ENCODE measurements at places on chromosomes 2 and 18. TPM values are rescaled to one million over a fixed set of nuclear protein-coding genes. Genes with fewer than 3 reads are reported as not detected.

Gene MC2R
- total RNA-seq, result not detected

Gene CCDC121
- total RNA-seq, result 1.2 TPM

Gene ABCG8
- not detected for total RNA-seq

Gene STAT4
- 84.4 TPM for total RNA-seq

Gene ORC2
- 52.6 TPM for total RNA-seq

Gene SCYGR4
- total RNA-seq, result not detected

Gene GPR39
- not detected for total RNA-seq

Gene EPB41L5
- total RNA-seq, result 3.7 TPM

Gene MRPL19
- 33.9 TPM for total RNA-seq

Gene UGT1A10
- not detected for total RNA-seq

Gene CENPO
- total RNA-seq, result 52.0 TPM

Gene IL1F10
- not detected for total RNA-seq

Gene SLC20A1
- total RNA-seq, result 165 TPM

Gene GPR35
- 4.1 TPM for total RNA-seq

Gene TRAPPC12
- total RNA-seq, result 84.0 TPM

Gene ZNF892
- total RNA-seq, result 4.0 TPM

Gene SATB2
- 0.07 TPM for total RNA-seq

Gene PRSS56
- not detected for total RNA-seq

Gene RGPD4
- total RNA-seq, result not detected

Gene CHRND
- total RNA-seq, result not detected

Gene PKDCC
- total RNA-seq, result not detected

Gene RSAD2
- 101 TPM for total RNA-seq

Gene FAM124B
- total RNA-seq, result 0.73 TPM

Gene PTPN18
- total RNA-seq, result 89.2 TPM

Gene ASXL3
- total RNA-seq, result not detected

Gene COL4A4
- 0.06 TPM for total RNA-seq

Gene RNF103
- 12.7 TPM for total RNA-seq

Gene FABP1
- total RNA-seq, result not detected

Gene ADAM23
- total RNA-seq, result 0.89 TPM

Gene PMAIP1
- total RNA-seq, result 19.1 TPM

Gene LDLRAD4
- total RNA-seq, result 23.8 TPM

Gene SGPP2
- total RNA-seq, result 0.55 TPM

Gene DNAH7
- 0.04 TPM for total RNA-seq

Gene IL1RN
- 0.48 TPM for total RNA-seq

Gene COX5B
- 196 TPM for total RNA-seq

Gene AQP12B
- not detected for total RNA-seq

Gene KCNG2
- total RNA-seq, result not detected

Gene ALPP
- total RNA-seq, result not detected

Gene CPO
- total RNA-seq, result not detected

Gene REEP1
- total RNA-seq, result 0.17 TPM

Gene ALLC
- total RNA-seq, result not detected

Gene ANKRD23
- 17.0 TPM for total RNA-seq

Gene CROCC2
- not detected for total RNA-seq

Gene UGT1A8
- total RNA-seq, result not detected

Gene GALR1
- total RNA-seq, result not detected

Gene SPDYA
- 1.5 TPM for total RNA-seq

Gene CYTIP
- 279 TPM for total RNA-seq
